Suprapubic skin (tissue), 4 donors: ENCODE measurements at places on chromosomes 11 and 22. TPM values are rescaled to one million over a fixed set of nuclear protein-coding genes. Genes with fewer than 3 reads are reported as not detected.

The MIAT gene
- 7.6 TPM for total RNA-seq

The LRRN4CL gene
- 7.6 TPM for total RNA-seq

The SREBF2 gene
- 160 TPM for total RNA-seq

The SSTR3 gene
- not detected for total RNA-seq

The ACTN3 gene
- not detected for total RNA-seq

The SULT4A1 gene
- total RNA-seq: not detected

The SCARF2 gene
- total RNA-seq: 2.8 TPM

The CRYBA4 gene
- not detected for total RNA-seq

The GAL3ST3 gene
- total RNA-seq: not detected

The KRTAP5-7 gene
- total RNA-seq: not detected

The MYOD1 gene
- not detected for total RNA-seq

The APOA4 gene
- total RNA-seq: not detected

The HRAS gene
- total RNA-seq: 82.9 TPM

The CDC42EP1 gene
- 93.7 TPM for total RNA-seq

- no peaks in the 10 kb centered on the region for H3K27me3 ChIP-seq
- DNase-seq: no peak
- H3K36me3 ChIP-seq: peaks cover 48% of the 10 kb centered on the region
- H3K4me3 ChIP-seq: no peak overlapping the region
- H3K4me1 ChIP-seq: peaks cover 10% of the 10 kb centered on the region
- H3K27ac ChIP-seq: peak overlapping the region; percentile 42
Measured at GRCh38 chr22:17884893-17885292, 110.6 kb upstream of the BID start.

DNA sequence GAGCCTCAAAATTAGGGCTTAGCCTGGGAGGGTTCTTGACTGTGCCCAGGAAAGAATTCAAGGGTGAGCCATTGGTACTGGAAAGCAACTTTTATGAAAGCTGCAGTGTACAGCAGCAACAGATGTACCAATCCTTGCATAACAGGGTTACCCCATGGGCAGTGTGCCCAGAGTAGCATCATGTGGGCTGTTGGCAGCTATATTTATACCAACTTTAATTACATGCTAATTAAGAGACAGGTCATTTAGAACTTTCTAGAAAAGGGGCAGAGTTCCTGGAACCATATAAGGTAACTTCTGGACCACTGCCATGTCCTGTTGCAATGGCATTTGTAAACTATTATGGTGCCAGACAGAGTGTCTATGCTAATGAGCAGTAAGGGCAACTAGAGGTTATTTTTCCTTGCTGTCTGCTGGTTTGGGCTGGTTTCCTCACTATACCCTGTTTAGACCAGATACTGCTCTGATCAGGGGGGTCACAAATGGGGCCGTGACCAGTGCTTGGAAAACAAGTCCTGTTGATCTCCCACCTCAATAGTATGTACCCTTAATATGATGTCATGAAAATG is 1120.5 kb upstream of the RAG2 start:
- H3K27ac ChIP-seq: no peak overlapping the region
- no peaks in the 10 kb centered on the region for H3K4me1 ChIP-seq
- no peaks in the 10 kb centered on the region for H3K27me3 ChIP-seq
- no peak overlapping the region for H3K4me3 ChIP-seq
- no peaks in the 10 kb centered on the region for H3K36me3 ChIP-seq

DNA sequence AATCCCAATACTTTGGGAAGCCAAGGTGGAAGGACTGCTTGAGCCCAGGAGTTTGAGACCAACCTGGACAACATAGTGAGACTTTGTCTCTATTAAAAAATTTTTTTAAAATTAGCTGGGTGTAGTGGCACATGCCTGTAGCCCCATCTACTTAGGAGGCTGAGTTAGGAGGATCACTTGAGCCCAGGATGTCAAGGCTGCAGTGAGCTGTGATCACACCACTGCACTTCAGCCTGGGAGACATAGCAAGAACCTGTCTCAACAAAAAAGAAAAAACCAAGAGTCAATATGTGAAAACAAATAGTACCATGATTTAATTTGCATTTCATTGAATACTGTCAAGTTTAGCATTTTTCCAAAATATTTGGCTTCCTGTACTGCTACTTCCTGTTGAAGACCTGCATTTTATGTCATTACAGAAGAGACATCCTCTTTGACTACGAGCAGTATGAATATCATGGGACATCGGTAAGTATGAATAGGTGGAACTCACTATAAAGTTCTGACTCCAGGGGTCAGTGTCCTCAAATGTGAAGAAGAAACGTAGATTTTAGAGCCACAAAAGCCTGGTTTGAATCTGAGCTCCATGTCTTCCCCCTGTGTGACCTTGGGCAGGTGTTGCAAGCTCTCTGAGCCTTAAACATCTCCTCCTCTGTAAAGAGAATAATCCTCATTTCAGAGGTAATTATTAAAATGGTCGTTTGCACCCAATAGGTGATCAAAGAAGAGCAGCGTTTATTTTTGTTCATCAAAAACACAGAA is 16.0 kb downstream of the CDC45 start:
- no peak overlapping the region for H3K27ac ChIP-seq
- H3K36me3 ChIP-seq: no peaks in the 10 kb centered on the region
- H3K27me3 ChIP-seq: no peaks in the 10 kb centered on the region
- H3K4me3 ChIP-seq: no peak overlapping the region
- no peak for DNase-seq

DNA sequence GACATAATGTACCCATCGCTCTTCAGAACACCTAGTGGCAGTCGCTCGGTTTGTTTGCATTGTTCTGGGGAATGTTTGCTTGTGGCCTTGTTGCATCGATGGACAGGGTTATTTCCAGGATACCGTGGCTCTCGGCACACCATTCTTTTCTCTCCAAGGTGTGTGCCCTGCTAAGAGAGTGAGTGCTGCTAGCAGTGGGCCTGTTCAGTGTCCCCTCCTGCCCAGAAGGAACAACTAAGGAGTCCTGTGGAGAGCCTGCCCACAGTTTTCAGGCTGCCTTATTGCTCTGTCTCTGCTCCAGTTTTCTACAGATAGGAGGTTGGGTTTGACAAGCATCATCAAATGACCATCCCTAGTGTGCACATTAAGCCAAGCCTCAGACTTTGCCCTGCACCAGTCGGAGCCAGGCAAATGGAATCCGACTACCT is 1.4 kb downstream of the CRY2 start:
- no peak for DNase-seq
- H3K4me1 ChIP-seq: peaks cover 70% of the 10 kb centered on the region
- no peaks in the 10 kb centered on the region for H3K36me3 ChIP-seq
- peak overlapping the region; percentile 99 for H3K27ac ChIP-seq
- peak overlapping the region; percentile 93 for H3K4me3 ChIP-seq
- no peaks in the 10 kb centered on the region for H3K27me3 ChIP-seq

- no peak overlapping the region for H3K4me3 ChIP-seq
- H3K36me3 ChIP-seq: no peaks in the 10 kb centered on the region
Measured at GRCh38 chr11:97430877-97431276, 1041.1 kb downstream of the JRKL start.

- no peak overlapping the region for H3K4me3 ChIP-seq
- DNase-seq: no peak
- H3K27ac ChIP-seq: no peak overlapping the region
- H3K4me1 ChIP-seq: no peaks in the 10 kb centered on the region
- no peaks in the 10 kb centered on the region for H3K27me3 ChIP-seq
- no peaks in the 10 kb centered on the region for H3K36me3 ChIP-seq
Measured at GRCh38 chr11:109791337-109791736, 301.9 kb upstream of the ZC3H12C start.

DNA sequence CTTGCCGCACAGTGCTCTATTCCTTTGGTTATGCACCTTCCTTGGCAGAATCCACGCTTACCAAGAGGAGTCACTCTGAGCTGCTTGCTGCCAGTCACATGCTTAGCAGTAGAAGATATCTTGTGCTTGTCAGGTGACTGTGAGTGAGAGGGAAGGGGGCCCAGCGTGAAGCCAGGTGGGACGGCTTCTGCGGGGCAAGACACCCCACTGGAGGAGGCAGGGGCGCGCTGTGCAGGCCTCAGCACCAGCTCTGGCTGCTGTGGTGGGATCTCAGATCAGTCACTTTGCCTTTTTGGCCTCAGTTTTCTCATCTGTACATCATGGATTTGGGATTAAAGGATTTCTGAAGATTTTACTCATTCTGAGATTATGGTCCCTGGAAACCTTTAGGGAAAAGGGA is 63.9 kb upstream of the B3GAT1 start:
- DNase-seq: no peak
- no peak overlapping the region for H3K27ac ChIP-seq
- H3K36me3 ChIP-seq: no peaks in the 10 kb centered on the region
- H3K27me3 ChIP-seq: peaks cover 50% of the 10 kb centered on the region
- no peaks in the 10 kb centered on the region for H3K4me1 ChIP-seq

DNA sequence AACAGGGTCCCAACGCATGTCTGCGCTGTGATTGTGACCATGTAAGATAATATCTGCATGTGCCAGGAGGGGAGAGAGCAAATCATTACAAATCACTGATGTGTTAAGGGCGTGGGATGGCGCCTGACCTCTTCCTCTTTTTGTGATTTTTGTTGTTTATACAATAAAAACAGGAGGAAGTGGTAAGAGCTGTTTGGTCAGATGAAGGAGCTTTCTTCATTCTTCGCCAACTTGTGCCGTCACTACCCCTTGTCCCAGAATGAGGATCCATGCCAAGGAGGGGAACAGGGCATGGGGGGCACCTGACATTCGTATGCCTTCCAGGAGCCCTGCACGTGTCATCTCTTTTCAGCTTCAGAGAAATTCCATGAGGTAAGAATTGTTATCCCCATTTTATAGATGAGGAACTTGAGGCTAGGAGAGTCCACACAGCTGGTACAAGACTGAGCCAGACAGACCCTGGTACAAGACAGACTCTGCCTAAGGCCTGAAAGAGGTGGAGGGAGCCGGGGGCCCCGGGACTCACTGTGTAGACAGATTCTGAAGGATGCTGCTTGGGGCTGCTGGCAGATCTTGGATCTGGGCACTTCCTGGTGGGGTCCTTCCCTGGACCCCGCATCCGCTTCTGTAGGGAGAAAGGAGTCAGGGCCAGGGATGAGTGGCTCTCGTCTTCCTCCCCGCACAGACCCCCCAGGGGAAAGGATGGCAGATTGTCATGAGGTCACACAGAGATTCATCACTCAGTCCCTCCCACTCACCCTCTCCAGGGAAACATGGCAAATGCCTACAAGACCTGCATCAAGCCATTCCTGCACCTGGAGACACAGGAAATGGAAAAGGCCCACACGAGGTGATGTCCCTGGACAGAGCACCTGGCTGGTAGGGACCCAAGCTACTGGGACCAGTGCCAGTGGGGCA is 34.6 kb downstream of the NFAM1 start:
- no peaks in the 10 kb centered on the region for H3K27me3 ChIP-seq
- H3K4me1 ChIP-seq: peaks cover 24% of the 10 kb centered on the region
- DNase-seq: no peak
- no peaks in the 10 kb centered on the region for H3K36me3 ChIP-seq
- no peak overlapping the region for H3K4me3 ChIP-seq
- H3K27ac ChIP-seq: peak overlapping the region; percentile 50

GRCh38 chr11:134498326-134499139 is 86.5 kb upstream of the B3GAT1 start:
- DNase-seq: peak; percentile 50
- no peak overlapping the region for H3K27ac ChIP-seq

DNA sequence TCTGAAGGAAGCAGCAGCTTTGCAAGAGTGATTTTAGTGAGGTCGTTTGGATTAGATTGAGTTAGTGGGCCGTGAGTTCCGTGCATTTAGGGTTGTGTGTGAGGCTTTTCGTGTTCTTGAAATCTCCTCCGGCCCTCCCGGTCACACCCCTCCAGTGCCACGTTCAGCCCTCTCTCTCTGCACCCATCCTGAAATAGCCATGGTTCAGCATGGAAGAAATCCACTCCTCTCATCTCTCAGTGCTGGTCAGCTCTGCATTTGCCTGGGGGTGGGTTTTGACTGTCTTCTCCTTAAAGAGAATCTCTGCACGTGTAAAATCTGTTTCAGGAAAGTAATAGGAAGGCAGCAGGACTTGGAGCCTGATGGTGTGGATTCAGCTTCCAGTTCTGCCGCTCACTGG is 19.8 kb downstream of the BARX2 start:
- no peak overlapping the region for H3K4me3 ChIP-seq
- H3K27me3 ChIP-seq: peaks cover 19% of the 10 kb centered on the region
- H3K4me1 ChIP-seq: peaks cover 6% of the 10 kb centered on the region
- no peaks in the 10 kb centered on the region for H3K36me3 ChIP-seq

GRCh38 chr11:66015454-66015881 is 3.7 kb downstream of the CST6 start:
- no peaks in the 10 kb centered on the region for H3K36me3 ChIP-seq
- no peak for DNase-seq
- H3K4me3 ChIP-seq: no peak overlapping the region
- H3K27me3 ChIP-seq: peaks cover 21% of the 10 kb centered on the region

- no peak overlapping the region for H3K4me3 ChIP-seq
- no peak overlapping the region for H3K27ac ChIP-seq
- no peaks in the 10 kb centered on the region for H3K36me3 ChIP-seq
- no peaks in the 10 kb centered on the region for H3K4me1 ChIP-seq
Measured at GRCh38 chr11:22785251-22785650, 44.4 kb downstream of the SVIP start.

DNA sequence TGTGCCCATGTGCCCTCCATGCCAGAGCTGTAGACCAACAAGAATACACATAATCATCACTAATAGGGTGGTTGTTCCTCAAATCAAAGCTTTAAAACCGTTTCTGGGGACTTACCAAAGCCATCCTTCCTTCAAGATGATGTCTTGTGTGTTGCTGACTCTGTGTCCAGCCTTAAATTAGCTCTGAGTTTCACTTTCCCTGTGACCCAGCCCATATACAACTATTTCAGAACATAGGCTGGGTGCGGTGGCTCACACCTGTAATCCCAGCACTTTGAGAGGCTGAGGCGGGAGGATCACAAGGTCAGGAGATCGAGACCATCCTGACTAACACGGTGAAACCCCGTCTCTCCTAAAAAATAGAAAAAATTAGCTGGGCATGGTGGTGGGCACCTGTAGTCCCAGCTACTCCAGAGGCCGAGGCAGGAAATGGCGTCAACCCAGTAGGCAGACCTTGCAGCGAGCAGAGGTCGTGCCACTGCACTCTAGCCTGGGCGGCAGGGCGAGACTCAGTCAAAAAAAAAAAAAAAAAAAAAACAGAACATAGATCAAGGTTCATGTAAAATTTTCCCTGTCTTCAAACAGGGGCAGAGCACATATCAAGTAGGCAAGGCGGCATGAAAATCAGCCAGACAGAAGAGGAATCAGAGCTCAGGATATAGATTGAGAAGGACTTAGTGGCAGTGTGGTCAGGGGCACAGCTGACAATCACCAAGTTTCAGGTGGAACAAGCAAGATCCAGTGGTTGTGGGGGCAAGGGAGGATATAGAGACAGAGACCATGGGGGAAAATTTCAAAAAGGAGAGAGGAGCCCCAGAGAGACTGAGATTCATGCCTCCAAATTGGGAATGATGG is at the start of gene PLAAT2:
TSS of gene PLAAT2 (minus strand) at position 179 of the 855 bp plus-strand sequence. CDS start at position 124, 55 bp downstream.
- no peaks in the 10 kb centered on the region for H3K27me3 ChIP-seq
- H3K4me1 ChIP-seq: peaks cover 44% of the 10 kb centered on the region
- no peak within 1 kb of the TSS for H3K4me3 ChIP-seq
- H3K27ac ChIP-seq: peak within 1 kb of the TSS; percentile 67

GRCh38 chr22:46727813-46728364 is 10.2 kb downstream of the CERK start:
- peaks cover 8% of the 10 kb centered on the region for H3K36me3 ChIP-seq
- peaks cover 40% of the 10 kb centered on the region for H3K4me1 ChIP-seq
- H3K27ac ChIP-seq: no peak overlapping the region
- H3K4me3 ChIP-seq: no peak overlapping the region
- DNase-seq: no peak

GRCh38 chr22:33073989-33074418 is 15.8 kb upstream of the SYN3 start:
- H3K27ac ChIP-seq: no peak overlapping the region
- no peak overlapping the region for H3K4me3 ChIP-seq
- H3K27me3 ChIP-seq: peaks cover 12% of the 10 kb centered on the region
- no peaks in the 10 kb centered on the region for H3K4me1 ChIP-seq
- DNase-seq: no peak
